ENCODE measurements at places on chromosomes 5 and 9.

DNA sequence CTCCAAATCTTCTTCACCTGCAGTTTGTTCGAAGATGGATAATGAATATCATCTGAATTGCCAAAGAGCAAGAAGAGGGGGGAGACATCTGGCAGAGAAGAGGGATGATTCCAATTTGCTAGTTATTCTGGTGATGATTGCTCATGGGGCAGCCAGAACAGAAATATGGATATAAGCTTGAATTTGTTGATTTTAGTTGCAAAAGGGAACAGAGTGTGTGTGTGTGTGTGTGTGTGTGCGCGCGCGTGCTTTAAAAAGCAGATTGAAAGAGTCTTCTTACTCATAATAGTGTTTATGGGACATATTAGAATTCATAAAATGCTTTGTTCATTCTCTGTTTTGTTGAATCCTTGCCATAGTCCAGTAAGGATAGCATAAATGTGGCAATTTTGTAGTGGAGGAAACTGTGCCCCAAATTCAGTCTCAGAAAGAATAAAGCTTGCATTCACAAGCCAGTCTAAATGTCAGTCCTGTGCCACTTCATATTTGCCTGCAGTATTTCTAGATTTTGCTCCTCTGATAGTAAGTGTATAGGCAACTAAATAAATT, 436.3 kb upstream of the KLF4 start:
- no peaks in the 10 kb centered on the region for H3K36me3 ChIP-seq
- no peaks in the 10 kb centered on the region for H3K4me1 ChIP-seq
- no peak overlapping the region for H3K4me3 ChIP-seq
- no peak overlapping the region for H3K27ac ChIP-seq
- no peak for DNase-seq
- H3K27me3 ChIP-seq, result no peaks in the 10 kb centered on the region

GRCh38 chr5:125033602-125034001, 287.2 kb upstream of the ZNF608 start:
- H3K4me1 ChIP-seq, result no peaks in the 10 kb centered on the region
- H3K36me3 ChIP-seq, result no peaks in the 10 kb centered on the region
- no peak for DNase-seq
- H3K27me3 ChIP-seq, result no peaks in the 10 kb centered on the region

DNA sequence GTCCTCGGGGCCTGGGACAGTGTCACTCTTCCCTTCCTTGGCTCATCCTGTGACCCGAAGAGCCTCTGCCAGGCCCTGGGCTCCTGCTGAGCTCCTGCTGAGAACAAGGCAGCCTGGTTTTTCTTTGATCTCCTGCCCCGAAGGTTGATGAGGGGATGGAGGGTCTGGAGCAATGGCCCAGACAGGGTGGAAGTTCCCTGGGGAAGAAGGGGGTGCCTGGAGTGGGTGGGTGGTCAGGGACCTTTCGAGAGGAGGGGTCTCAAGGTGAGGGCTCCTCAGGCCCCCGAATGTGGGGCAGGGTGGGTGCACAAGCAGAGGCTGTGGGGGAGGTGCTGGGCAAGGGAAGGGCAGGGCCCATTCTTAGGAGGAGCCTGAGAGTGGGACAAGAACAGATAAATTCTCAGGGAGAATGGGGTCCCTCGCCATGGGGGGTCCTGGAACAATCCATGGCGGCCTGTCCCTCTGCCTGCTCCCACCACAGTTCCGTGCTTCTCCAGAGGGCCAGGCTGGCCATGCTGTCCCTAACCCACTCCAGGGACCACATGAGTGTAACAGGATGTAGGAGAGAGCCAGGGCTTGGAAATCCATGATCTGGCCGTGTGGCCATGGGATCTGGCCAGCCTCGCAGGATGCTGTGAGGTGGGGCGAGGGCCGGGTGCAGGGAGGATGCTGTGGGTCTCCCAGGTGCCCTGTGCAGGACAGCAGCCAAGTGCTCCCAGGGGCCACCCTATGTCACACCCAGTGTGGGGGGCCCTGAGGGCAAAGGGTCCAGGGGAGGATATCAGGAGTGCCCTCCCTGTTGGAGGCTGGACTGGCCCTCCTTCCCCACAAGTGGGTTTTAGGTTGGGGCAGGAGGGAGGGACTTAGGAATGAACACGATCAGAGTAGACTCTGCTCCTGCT, 128.5 kb upstream of the LPCAT1 start:
- no peak overlapping the region for H3K27ac ChIP-seq
- H3K36me3 ChIP-seq, result no peaks in the 10 kb centered on the region
- no peaks in the 10 kb centered on the region for H3K4me1 ChIP-seq
- H3K27me3 ChIP-seq, result peaks cover 51% of the 10 kb centered on the region
- H3K4me3 ChIP-seq, result no peak overlapping the region

GRCh38 chr5:122954719-122955118, 81.8 kb downstream of the PPIC start:
- H3K4me3 ChIP-seq, result no peak overlapping the region
- H3K4me1 ChIP-seq, result no peaks in the 10 kb centered on the region
- no peak for DNase-seq
- no peaks in the 10 kb centered on the region for H3K36me3 ChIP-seq
- no peaks in the 10 kb centered on the region for H3K27me3 ChIP-seq

DNA sequence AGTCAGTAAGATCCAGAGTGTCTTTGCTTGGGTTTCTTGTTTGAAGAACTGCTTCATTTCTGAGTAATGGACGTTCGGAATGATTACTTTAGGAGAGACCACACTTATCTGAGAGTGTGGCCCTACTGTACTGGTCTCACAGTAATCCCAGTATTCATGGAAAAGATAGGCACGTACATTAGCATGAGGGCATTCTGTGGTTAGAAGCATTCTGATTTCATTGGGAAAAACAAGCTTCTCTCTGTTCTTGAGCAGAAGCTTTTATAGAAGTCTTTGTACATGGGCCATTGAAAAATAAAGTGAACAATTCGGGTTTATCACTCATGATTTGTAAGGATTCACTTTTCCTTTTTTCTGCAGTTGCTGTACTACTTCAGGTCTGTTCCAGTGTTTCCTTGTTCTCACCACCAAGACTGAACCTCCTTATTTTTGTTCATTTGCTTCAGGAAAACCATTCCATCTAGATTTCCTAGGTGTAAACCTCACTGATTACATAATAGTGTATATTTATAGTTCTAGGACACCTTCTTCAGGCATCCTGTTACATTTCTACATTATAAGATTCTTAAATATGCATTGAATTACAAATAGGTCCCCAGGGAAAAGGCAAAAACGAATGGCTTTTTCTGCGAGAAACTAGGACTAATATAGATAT, 10.1 kb downstream of the TGFBR1 start:
- H3K4me3 ChIP-seq, result no peak overlapping the region
- H3K27me3 ChIP-seq, result no peaks in the 10 kb centered on the region
- H3K36me3 ChIP-seq, result peaks cover 12% of the 10 kb centered on the region
- no peak overlapping the region for H3K27ac ChIP-seq

GRCh38 chr5:90399251-90399650, 10.3 kb downstream of the CETN3 start:
- peaks cover 10% of the 10 kb centered on the region for H3K36me3 ChIP-seq
- no peaks in the 10 kb centered on the region for H3K27me3 ChIP-seq
- no peak overlapping the region for H3K27ac ChIP-seq
- no peak overlapping the region for H3K4me3 ChIP-seq

DNA sequence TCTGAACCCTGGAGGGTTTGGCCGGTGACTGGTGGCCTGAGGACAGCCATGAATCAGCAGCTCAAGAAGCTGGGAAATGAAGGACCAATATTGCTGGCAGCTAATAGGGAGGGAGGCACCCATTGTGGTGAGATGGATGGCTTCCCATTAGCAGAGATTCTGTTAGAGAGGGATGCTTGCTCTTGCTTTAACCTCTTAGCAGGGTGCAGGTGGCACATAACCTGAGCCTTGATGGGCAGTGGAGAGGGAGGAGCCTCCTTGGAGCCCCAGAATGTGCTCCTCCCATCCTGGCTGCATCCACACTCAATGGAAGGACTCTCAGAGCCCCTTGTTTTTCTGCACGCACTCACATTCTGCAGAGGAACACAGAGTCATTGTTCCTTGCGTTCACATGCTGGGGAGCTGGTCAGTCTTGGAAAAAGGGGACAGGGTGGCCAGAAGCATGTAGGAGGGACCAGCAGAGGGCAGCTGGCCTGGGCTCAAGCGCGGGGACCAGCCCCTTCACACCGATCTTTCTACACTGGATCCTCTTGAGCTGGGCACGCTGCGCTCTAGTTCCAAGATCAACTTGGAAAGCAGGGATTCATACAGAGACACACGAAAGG, 161.8 kb downstream of the MED10 start:
- no peak overlapping the region for H3K4me3 ChIP-seq
- no peaks in the 10 kb centered on the region for H3K4me1 ChIP-seq
- no peak overlapping the region for H3K27ac ChIP-seq
- DNase-seq, result no peak
- no peaks in the 10 kb centered on the region for H3K36me3 ChIP-seq

GRCh38 chr5:12125895-12126294, 221.6 kb upstream of the CTNND2 start:
- H3K36me3 ChIP-seq, result no peaks in the 10 kb centered on the region
- no peak for DNase-seq
- no peaks in the 10 kb centered on the region for H3K27me3 ChIP-seq
- H3K4me3 ChIP-seq, result no peak overlapping the region

DNA sequence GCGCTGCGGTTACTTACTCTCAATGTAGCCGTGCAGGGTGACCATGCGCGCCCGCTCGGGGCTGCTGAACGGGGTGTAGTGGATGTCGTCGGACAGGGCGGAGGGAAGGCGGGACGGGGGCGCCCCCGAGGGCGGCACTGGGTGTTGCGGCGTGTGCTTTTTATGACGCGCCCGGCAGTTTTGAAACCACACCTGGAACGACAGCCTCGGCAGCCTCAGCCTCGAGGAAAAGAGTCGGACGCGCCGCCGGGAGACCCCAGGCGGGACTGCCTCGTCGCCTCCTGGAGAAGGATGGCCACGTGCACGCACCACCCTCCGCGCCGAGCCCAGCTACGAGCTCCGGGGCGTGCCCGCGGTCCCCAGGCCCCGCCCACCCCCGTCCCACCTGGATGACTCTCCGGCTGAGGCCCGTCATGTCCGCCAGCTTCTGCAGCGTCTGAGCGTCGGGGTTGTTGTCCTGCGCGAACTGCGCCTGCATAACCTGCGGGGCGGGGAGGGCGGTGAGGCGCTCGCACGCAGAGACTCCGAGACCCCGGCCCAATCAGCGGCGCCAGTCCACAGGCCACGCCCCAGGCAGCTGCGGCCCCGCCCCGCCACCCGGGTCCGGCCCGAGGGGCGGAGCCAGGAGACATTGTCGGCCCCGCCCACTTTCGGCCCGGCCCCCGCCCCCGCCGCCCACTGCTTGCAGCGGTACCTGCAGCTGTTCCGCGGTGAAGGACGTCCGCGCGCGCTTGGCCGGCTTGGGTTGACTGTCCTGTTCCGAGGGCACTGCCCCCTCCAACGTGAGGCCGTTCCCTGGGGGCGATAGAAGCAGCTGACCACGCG, 15.0 kb downstream of the LHX6 start:
- peaks cover 69% of the 10 kb centered on the region for H3K27me3 ChIP-seq
- H3K4me1 ChIP-seq, result peaks cover 17% of the 10 kb centered on the region
- H3K27ac ChIP-seq, result no peak overlapping the region
- DNase-seq, result no peak

GRCh38 chr5:93357686-93358085, 223.3 kb downstream of the NR2F1-AS1 start:
- no peaks in the 10 kb centered on the region for H3K4me1 ChIP-seq
- no peak for DNase-seq
- H3K4me3 ChIP-seq, result no peak overlapping the region
- no peaks in the 10 kb centered on the region for H3K36me3 ChIP-seq
- H3K27ac ChIP-seq, result no peak overlapping the region
- peaks cover 7% of the 10 kb centered on the region for H3K27me3 ChIP-seq

GRCh38 chr5:83512061-83512745, 40.7 kb downstream of the VCAN start:
- no peak overlapping the region for H3K4me3 ChIP-seq
- no peaks in the 10 kb centered on the region for H3K36me3 ChIP-seq
- DNase-seq, result no peak
- no peaks in the 10 kb centered on the region for H3K27me3 ChIP-seq
- H3K27ac ChIP-seq, result no peak overlapping the region

DNA sequence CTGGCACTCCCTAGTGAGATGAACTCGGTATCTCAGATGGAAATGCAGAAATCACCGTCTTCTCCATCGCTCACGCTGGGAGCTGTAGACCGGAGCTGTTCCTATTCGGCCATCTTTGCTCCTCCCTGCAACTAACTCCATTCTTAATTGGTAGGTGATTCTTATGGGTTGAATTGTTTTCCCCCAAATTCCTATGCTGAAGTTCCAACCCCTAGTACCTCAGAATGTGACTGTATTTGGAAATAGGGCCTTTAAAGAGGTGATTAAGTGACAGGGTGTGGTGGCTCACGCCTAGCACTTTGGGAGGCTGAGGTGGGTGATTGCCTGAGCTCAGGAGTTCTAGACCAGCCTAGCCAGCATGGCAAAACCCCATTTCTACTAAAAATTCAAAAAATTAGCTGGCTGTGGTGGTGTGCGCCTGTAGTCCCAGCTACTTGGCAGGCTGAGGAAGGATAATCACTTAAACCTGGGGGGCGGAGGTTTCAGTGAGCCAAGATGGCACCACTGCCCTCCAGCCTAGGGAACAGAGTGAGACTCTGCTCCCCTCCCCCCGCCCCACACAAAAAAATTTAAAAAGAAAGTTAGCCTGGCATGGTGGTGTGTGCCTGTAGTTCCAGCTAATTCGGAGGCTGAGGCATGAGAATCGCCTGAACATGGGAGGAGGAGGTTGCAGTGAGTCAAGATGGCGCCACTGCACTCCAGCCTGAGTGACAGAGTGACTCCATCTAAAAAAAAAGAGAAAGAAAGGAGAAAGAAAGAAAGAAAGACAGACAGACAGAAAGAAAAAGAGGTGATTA, 25.2 kb upstream of the FOCAD start:
- no peaks in the 10 kb centered on the region for H3K27me3 ChIP-seq
- H3K4me3 ChIP-seq, result no peak overlapping the region
- no peak for DNase-seq
- H3K36me3 ChIP-seq, result no peaks in the 10 kb centered on the region
- H3K4me1 ChIP-seq, result no peaks in the 10 kb centered on the region
- no peak overlapping the region for H3K27ac ChIP-seq

DNA sequence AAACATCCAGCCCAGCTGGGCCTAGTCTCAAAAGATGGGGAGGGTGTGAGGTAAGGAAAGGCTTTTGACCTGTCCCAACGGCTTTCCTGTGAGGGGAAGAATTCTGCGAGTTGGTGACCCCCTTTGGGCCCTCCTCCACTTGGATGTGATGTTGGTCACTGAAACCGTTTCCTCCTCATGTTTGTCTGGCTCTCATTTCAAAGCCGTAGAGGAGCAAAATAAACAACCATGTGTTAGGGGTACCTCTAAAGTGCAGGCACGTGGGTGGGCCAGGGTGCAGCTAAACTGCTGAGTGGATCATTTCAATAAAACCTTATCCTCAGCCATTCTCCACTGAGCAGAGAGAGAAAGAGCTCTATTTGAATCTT, 84.3 kb upstream of the MELK start:
- peak overlapping the region; percentile 98 for H3K27ac ChIP-seq
- no peak for DNase-seq
- H3K4me3 ChIP-seq, result peak overlapping the region; percentile 94

DNA sequence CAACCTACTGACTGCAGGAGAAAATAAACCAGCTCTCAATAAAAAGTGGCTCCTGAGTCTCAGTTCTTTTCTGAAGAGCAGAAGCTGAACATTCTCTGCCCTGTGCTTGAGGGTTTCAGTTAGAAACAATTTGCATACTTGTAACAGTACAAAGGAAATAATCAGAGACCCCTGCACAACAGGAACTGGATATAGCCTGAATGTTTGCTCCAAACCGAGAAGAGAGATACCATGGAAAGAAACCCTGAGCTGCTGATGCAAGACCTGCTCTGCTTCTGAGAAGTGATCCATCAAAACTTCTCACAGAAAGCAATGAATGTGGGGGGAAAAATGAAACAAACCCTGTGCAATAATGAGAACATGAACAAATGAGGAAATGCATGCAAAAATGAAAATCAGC, 592.9 kb downstream of the SEMA5A start:
- DNase-seq, result no peak
- H3K4me1 ChIP-seq, result no peaks in the 10 kb centered on the region

GRCh38 chr9:81417299-81417675, 272.1 kb downstream of the TLE1 start:
- no peaks in the 10 kb centered on the region for H3K4me1 ChIP-seq
- no peak overlapping the region for H3K27ac ChIP-seq
- no peak overlapping the region for H3K4me3 ChIP-seq

Data from effector memory CD8-positive, alpha-beta T cell (primary cell).